ENCODE measurements at places on chromosomes 1 and 21.

- DNase-seq = peak; percentile 97
Measured at GRCh38 chr1:150561974-150562445, 12.8 kb downstream of the ADAMTSL4 start.

DNA sequence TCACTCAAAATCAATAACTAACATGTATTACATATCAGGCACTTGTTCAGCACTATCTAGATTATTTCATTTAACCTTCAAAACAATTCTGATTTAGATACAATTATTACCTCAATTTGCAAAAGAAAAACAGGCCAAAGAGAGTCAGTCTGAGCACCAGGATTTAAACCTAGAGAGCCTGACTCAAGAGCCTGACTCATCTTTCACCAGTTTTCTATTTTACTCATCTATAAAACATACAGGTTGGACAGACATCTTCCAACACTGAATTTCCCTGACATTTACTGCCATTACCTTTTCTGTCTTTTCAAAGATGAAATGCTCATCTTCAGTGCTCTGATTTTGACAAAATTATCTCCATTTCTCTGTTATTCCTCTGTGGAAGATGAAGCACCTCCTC, 116.5 kb downstream of the MRPL39 start:
- no peak for DNase-seq

DNA sequence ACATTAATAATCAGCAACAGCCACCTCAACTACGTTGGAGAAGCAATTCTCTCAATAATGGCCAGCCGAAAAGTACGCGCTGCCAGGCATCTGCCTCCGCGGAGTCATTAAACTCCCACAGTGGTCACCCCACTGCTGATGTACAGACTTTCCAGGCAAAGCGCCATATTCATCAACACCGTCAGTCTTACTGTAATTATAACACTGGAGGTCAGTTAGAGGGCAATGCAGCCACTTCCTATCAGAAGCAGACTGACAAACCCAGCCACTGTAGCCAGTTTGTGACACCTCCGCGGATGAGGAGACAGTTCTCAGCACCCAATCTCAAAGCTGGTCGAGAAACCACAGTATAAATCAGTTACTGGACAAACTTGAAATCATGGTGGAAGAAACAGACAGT, 93.9 kb downstream of the KIF1B start:
- DNase-seq = no peak

GRCh38 chr1:248793592-248793991, 32.1 kb downstream of the SH3BP5L start:
- DNase-seq = no peak

GRCh38 chr1:62448221-62448933, 11.5 kb downstream of the USP1 start:
- no peak for DNase-seq

DNA sequence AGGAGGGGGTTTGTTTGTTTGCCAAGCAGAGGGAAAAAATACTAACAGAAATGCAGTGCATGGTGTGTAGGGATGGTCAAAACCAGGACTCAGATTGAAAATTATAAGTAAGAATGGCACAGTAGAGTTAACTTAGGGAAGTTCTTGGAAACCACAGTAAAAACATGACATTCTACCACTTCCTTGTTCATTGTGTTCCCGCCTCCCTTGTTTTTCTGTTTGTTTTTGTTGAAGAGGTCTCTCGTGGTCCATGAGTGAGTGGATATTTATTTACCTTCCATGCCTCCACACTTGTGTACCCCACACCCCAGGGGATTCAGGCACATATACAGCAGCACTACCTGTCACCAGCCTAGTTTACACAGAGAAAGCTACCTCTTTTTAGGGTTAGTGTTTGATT, 69.6 kb downstream of the OLFML2B start:
- DNase-seq = no peak

Measured in sciatic nerve (tissue), 2 donors.